NB4 (cell line): ENCODE measurements at places on chromosomes 2 and 18.

- DNase-seq: peak; percentile 85
These were observed 68.0 kb downstream of the KLHL29 start for GRCh38 chr2:23452853-23453420.

- peak; percentile 43 for DNase-seq
These were observed 476.4 kb upstream of the SPHKAP start for GRCh38 chr2:228657807-228658402.

DNA sequence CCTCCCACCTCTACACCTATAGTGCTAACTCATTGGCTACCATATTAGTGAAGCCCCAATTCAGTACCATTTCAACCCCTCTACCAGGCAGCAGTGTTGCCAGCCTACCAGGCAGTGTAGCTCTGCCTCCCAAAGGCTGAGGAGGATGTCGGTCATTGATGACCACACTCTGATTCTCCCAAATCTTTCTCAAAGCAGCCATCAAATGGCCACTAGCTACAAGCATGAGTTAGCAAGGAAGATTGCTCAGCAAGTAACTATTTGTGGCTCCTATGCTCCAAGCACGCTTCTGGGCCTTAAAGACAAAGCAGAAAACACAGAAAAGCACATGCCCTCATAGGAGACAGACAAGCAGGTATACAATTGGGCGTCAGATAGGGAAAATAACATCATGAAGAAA is 42.7 kb upstream of the AFF3 start:
- DNase-seq: no peak

DNA sequence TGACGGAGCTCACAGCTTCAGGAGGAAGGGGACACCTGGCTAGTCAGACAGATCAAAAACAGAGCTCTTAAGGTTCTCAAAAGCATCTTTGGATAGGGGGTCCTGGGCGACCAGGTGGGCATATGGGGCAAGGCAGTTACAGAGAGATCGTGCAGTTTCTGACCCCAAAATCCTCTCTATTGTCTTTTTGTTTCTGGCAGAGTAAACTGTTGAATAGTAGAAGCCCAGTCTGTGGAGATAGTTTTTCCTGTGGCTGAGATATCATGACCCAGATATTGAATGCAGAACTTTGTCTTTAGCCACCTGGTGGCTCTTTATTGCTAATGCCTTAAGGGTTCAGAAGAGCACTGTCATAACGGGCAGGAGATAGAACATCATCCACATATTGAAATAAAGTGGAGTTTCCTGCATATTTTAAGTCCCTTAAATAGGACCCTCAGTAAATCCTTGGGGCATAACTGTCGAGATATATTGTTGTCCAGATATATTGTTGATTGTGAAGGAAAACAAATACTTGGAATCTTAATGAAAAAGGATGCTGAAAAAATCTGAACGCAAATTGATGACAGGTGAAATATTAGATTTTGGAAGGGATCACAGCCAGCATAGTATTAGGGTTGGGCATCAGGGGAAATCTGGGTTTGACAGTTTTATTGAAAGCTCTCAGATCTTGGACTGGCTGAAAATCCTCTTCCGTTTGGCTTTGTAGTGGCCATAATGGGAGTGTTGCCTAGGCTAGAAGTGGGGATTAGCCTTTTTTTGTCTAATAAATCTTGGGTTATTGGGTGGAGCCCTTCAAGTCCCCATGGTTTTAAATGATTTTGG is 14.1 kb upstream of the ZDBF2 start:
- peak; percentile 31 for DNase-seq

- peak; percentile 21 for DNase-seq
These were observed 200.8 kb upstream of the SIX3 start for GRCh38 chr2:44740678-44741077.

DNA sequence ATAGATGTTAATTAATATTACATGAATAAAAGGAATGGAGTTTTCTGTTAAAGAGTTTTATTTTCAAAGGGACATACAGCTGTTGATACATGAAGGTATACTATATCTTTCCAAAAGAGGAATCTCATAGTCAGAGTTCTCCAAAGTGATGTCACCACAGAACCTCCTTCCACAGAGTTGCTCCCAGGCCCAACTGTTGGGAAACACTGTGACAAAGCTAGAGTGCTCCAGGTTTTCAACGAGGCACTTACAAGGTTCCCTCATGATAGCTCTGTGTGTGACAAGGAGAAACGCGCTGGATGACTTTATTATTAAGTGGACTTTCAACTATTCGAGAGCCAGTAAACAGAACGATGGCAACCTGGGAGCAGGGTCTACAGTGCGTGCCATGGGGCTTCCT is 33.5 kb downstream of the PTPN18 start:
- no peak for DNase-seq

DNA sequence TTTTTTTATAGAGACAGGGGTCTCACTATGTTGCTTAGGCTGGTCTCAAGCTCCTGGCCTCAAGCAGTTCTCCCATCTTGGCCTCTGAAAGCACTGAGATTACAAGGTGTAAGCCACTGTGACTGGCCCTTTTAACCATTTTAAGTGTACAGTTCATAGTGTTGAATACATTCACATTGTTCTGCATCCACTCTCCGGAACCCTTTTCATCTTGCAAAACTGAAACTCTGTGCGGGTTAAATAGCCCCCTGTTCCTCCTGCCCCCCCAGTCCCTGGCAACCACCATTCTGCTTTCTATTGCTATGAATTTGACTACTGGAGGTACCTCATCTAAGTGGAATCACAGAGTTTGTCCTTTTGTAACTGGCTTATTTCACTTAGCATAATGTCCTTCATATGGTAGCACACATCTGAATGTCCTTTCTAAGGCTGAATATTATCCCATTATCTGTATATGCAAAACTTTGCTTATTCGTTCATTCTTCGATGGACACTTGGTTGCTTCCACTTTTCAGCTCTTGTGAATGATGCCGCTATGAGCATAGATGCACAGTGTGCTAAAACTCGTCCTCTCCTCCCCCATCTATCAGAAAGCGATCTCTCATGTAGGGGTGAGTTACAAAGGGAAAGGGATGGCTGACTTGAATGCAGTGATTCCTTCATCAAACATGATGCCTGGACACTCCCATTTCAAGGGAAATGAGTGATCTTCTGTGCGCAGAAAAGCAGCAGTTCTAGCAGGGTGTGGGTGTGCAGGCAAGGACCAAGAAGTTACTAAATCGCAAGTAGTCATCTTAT is 30.2 kb downstream of the CABLES1 start:
- no peak for DNase-seq

GRCh38 chr2:161552015-161552414 is 72.2 kb upstream of the SLC4A10 start:
- no peak for DNase-seq

DNA sequence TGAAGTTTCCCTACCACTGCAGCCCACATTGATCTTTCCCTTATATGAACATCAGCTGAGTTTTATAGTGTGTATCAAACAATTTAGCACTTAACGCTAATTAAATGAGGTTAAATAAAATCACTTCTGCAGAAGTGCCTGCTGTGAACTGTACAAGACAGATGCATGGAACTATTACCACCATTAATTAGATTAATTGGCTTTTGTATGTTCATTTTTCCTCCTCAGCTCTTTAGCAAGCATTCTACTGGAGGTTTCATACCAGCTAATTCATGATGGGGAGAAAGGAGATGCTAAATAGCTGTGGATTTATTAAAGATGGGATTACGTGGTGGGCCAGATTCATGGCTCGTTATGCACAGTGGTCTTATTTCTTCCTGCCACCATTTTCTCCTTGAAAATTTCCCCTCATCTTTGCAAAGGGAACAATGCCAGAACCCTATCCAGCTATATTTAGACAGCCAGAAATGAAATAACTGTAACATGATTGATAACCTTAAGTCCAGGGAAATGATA is 96.7 kb downstream of the CNTNAP5 start:
- DNase-seq: no peak

- no peak for DNase-seq
These were observed 13.9 kb upstream of the SULT1C4 start for GRCh38 chr2:108363908-108364225.

DNA sequence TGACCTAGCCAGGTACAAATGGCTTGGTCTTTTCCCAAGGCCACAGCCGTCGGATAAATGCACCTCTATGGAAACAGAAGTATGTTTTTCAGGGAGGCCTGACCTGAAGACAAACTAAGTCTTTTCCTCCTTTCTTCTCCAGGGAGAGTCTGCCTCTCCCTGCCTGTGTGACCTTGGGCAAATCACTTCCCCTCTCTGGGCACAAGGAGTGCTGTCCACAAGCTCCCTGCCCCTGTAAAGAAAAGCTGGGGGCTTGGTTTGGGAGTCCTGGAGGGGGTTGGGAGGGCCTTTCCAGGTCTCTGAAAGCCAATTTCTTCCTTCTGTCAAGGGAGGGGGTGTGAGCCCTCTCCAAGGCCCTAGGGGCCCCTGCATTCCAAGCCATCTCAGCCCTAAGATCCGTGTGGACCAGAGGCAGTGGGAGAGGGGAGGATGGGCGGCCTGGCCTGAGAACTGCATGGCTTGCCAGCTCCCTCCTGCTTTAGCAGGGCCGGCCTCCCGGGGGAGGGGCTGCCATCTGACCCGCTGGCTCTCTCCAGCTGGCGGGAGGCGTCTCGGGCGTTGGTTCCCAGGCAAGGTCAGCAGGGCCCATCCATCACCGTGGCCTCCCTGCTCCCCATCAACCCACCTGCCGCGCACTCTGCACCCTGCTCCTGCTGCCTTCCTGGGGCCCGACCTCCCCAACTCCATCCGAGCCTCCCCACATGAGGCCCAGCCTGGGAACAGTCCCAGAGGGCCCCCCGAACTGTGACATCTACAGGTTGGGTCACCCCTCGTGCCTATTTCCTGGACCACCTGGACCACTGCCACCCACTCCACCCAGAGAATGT is 61.4 kb downstream of the SMAD7 start:
- DNase-seq: no peak

GRCh38 chr2:229089776-229090175 is 181.3 kb downstream of the PID1 start:
- no peak for DNase-seq

GRCh38 chr18:67608615-67609273 is 92.2 kb upstream of the DSEL start:
- no peak for DNase-seq

- no peak for DNase-seq
These were observed 1282.8 kb upstream of the ACVR2A start for GRCh38 chr2:146561996-146562395.

- DNase-seq: no peak
These were observed 403.7 kb upstream of the MEIS1 start for GRCh38 chr2:66031236-66031635.

DNA sequence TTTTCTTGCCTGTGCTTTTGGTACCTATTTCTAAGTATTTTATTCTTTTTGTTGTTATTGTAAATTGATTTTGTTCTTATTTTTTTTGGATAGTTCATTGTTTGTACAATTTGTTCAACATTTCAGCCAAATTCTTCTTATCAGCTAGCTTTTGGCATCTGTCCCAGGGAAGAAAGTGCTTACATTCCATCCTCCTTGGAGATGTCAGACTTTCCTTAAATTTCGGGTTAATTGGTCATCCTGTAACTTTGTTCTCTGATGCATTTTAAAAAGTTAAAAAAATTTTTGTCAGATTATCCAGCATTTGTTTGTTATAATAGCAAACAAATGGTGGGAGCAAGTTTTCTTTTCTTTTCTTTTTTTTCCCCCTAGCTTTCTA is 60.3 kb downstream of the PTH2R start:
- DNase-seq: no peak

- no peak for DNase-seq
These were observed 35.5 kb downstream of the STAT1 start for GRCh38 chr2:190978389-190979053.

DNA sequence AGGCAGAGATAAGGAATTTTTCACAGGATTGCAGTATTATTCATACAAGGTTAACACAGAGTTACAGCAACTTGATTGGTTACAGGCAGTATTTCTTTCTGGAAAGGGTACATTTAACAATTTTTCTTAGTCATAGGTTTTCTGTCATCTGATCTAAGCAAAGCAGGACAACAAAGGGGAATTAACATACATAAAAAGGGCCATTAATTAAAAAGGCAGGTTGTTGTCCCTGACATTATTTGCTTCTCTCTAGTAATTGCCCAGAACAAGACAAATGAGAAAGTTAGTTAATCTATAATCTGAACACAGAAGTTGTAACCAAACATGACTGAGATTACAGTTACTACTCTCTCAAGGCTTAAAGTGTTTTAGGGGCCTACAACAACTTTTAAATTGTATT is 291.4 kb upstream of the LRRTM4 start:
- DNase-seq: no peak

- no peak for DNase-seq
These were observed 693.4 kb downstream of the SOCS6 start for GRCh38 chr18:70982292-70982691.
